Stimulated activated CD8-positive, alpha-beta memory T cell treated with anti-CD3 and anti-CD28 coated beads, Interleukin-7, amount 100 ng/mL, for 48 hours (primary cell): ENCODE measurements at places on chromosomes 11 and 22.
A peak's percentile ranks its signal among the peaks of the same experiment; 100 is the strongest.

- DNase-seq = no peak
These were observed 1190.3 kb upstream of the RAG2 start for GRCh38 chr11:37788141-37788877.

- no peak for DNase-seq
These were observed 16.1 kb upstream of the NECTIN1 start for GRCh38 chr11:119745112-119745511.

DNA sequence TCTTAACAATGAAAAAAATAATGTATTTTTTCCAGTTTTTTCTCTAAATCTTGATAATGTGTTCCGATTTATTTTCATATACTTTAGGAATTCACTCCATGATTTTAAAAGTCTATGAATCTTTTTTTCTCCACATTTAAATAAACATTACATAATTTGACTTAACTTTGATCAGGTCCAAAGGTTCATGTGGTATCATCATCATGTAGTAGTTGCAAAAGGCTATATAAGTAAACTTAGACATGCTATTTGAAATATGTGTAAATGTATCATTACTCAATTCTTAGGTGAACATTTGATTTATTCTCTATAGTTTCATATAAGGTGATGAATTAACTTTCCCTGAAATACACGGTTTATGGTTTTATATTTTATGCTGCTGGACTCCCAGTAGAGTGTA lies 2197.0 kb upstream of the RAG2 start:
- DNase-seq = no peak

GRCh38 chr11:125750629-125751028 lies 4.5 kb downstream of the PATE1 start:
- no peak for DNase-seq

DNA sequence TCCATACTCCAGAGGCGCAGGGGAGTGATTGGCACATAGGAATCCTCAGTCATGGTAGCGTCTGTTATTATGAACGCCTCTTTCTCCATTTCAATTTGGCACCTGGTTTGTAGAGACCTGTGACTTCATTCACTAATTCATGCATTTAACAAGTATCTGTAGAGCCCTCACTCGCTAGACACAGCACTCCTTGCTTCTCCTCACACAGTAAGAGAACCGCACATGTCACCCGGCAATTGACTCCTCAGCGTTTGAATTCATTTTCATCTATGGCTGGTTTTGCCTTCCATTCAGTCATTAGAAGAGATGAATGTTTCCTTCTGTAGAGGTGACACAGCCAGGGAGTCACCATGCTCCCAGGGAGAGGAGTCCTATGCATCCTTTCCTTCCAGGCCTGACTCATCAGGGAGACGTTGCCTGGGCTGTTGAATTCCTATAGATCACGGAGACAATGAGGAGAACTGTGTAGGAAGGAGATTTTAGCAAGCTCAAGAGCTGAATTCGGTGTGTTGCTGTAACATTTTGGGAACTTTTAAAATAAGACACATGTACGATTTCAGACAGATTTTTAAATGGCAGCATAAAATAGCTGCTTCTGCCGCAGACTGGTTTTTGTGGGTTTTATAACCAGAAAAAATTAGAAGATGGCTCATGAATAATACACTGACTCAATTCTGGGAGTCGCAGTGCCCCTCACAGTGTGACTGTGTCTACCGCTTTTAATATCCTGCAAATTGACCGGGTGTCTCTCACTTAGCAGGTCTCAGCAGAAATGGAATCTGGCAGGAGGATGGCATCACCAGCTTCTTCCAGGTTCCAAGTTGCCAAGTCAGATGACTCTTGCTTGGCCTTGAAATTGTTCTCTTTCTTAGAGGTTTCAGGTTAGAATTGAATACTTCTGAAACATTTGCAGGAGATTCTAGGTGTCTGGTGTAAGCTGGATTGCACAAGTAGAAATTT lies 44.4 kb upstream of the CLMP start:
- DNase-seq = no peak

GRCh38 chr11:43547430-43547831 lies 133.1 kb upstream of the HSD17B12 start:
- no peak for DNase-seq

DNA sequence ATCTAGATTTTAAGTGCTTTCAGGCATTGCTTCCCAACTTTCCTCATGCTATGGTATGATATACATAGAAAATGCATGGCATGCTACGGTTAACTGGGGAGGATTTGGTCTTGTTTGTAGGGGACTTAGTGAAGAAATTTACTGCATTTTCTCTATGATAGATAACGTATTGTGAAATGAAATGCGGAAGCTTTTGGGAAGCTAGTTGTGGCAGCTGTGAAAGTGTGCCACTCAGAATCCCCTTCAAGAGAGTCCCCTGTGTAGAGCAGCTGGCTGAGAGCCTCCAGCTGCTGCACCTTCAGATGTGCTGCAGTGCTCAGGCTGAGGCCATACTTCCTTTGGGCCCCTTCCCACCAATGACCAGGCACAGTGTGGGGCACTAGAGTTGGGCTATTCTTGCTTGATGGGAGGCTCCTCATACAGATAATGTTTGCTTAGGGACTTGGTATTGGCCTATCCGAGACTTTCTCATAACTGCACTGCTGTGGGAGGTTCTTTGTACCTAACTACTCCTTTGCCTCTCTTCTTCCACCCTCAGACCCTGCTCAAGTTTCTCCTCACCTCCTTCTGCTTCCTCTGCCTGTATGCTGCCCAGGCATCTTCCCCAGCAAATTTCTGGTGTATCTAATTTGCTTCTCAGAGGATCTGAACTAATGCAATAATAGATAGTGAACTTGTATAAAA lies 67.3 kb downstream of the HIPK3 start:
- DNase-seq = no peak

DNA sequence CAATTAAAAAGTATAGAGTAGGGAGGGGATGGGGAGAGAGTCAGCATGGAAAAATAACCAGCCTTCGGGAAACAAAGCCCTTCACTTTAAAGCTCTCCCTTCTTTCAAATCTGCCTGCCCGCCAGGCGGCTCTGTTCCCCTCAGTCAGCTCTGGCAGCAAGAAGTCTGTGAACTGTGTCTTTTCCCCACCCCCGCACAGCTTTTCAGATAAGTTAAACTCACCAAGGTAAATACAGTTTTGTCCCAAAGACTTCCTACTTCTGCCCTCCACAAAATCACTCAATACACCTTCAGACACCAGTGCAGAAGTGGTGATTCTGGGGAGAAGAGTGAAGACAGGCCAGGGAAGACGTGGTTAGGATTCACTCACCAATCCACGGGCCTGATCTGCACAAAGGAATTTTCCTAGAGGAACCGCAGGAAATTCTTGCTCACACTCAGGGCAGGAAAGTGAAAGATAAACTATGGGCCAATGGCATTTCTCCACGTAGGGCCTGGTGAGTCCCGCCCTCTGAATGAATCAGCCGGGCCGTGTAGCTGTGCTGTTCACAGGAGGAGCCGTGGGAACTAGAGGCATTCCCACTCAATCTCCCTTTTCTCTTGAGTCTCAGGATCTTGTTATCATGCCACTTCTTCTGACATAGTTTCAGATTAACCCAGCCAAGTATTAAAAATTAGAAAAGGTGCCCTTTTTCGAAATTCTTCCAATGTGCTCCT lies at the start of gene TRIM5:
Gene TRIM5 (minus strand): TSS at position 429 of the 717 bp plus-strand sequence. CDS start 4,897 bp downstream, outside the sequence.
- peak; percentile 71 for DNase-seq

- no peak for DNase-seq
These were observed 10.4 kb upstream of the CDC42BPG start for GRCh38 chr11:64854534-64855502.

DNA sequence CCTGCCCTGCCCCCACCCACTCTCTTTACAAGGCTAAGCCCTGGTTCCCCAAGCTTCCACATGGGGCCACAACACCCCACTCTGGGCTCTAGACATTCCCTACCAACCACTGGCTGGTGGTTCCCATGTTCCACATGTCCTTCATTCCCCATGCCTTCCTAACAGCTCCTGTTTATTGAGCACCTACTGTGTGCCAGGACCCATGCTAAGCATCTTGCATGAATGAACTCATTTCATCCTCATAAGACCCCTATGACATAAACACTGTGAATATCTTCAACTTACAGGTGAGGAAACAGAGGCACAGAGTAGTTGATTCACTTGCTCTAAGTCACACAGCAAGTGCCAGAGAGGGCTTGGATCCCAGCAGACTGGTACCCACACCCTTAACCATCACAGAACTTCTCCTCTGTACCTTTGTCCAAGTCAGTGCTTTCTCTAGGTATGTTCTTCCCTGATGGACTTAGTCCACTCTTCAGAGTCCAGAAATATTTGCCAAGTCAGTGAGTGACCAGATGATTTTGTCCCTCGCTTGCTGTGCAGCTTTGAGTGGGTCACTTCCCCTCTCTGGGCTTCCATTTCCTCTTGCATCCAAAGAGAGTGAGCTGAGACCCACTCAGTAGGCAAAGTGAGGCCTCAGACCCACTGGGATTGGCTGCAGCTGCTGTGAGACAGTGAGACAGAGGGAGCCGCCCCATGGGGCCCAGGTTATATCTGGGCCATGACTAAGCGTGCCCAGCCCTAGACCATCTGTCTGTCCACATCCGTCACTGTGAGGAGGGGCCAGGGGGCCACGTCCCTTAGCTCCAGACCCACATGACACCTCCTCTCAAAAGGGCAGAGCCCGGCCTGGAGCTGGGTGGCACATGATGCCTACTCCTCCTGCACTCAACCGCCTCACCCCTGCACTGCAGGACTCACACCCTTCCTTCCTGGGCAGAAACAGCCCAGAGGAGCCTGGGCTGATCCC lies 132.4 kb downstream of the MN1 start:
- DNase-seq = no peak

GRCh38 chr11:102669664-102670063 lies 35.9 kb downstream of the MMP27 start:
- DNase-seq = no peak

DNA sequence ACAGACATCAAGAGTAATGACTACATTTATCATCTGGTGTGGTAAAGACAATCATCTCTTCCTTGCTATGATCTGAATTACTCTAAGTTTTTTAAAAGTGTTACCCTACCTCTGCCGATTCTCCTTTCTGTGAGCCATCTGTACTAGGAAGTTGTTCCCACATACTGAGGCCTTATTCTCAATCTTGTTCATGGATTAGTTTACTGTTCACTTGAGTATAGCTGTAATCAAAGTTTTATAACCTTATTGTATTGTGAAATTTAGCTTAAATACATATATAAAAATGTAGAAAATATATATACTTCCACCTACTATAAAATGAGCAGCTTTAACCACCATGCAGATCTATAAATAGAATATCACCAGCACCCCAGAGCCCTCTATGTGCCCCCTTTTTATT lies 2.4 kb upstream of the OR8D2 start:
- DNase-seq = no peak

DNA sequence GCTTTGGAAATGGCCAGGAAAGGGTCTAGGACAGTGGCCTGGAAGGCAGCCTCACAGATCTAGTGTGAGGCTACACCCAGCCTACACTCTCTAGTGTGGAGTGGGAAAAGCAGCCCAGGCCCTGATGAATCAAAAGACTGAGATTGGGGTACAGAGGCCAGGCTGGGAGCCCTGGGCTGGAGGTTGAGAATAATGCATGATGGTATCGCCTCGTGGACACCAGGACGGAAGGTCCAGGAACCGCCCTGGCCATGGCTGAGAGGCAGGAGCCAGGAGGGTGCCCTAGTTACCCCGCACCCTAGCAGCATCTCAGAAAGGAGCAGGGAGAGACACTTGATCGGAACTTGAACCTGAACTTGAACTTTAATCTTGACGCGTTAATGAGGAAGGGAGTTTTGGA lies 40.5 kb upstream of the NFAM1 start:
- DNase-seq = no peak

DNA sequence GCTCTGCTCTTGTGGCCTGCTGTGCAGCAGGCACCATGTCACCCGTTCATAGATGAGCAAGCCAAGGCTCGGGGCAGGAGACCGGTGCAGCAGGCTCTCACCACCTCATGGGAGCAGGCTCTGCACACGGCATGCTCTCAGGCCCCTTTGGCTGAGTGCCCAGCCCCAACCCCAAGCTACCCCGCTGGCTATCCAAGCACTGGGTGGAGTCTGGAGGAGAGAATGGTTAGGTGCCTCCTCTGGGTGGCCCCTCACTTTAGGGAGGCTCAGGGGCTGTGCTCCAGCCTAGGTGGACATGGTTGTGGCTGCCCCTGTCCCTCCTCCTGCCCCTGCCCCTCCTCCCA lies 199.9 kb downstream of the IGLL1 start:
- no peak for DNase-seq

DNA sequence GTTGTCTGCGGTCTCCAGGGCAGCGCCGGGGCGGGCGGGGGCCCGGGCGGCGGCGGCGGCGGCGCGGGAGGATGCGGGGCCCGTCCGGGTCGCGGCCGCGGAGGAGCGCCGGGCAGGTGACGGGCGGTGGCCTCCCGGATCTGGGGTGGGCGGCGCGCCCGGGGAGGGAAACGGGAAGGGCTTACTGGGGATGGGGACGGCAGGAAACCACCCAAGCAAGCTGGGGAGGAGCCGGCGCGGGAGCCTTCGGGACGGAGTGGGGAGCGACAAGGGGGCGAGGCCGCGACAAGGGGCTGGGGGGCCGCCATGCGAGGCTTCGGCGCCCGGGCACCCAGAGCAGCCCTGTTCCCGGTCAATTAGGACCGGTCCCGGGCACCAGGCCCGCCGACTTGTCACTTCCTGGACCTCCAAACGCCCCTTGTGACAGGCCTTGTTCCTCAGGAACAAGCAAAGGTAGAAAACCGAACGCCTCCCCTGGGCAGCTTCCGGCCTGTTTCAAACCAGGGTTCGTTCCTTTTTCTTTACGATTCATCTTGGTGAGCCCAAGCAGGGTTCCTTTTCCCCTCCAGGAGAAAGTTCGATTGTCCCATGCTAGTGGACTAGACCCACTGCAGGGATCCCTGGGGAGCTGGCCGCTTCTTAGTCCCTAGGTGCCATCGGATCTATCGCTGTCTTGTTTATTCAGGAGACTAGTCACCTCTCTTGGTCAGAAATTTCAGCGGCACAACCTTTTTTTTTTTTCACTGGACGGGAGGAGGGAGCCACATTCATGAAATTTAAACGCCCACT lies 492 bp downstream of the JHY start:
- DNase-seq = peak; percentile 18

DNA sequence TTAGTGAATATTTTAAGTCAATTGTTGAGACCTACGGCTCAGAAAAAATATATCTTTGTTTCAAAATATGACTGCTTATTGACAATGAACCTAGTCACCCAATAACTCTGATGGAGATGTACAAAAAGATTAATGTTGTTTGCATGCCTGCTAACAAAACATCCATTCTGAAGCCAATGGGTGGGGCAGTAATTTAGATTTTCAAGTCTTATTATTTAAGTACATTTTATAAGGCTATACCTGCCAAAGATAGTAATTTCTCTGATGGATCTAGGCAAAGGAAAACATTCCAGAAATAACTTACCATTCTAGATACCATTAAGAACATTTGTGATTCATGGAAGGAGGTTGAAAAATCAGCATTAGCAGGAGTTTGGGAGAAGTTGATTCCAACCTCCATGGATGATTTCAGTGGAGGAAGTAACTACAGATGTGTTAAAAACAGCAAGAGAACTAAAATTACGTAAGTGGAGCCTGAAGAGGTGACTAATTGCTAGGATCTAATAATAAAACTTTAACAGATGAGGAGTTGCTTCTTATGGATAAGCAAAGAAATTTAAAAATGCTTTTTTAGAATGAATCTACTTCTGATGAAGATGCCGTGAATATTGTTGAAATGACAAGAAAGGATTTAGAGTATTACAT lies 26.4 kb upstream of the OR8D2 start:
- no peak for DNase-seq
